ENCODE measurements at places on chromosomes 4 and X.

DNA sequence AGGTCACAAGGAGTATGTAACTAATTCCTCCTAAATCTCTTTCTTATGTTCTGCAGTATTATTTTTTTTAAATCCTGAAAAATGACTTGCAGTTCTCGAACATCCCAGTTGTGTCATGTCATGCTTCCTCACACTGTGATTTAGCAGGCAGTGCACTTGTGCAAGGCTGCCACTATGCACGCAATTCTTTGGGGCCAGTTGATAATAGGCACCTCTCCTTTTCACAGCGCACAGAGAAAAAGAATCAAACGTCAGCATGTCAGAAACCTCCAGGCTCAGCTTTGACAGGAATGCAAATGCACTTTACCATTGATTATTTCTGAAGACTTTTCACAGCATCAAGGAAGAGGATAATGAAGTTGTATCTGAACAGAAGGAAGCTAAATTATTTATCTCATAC is 62.9 kb downstream of the FGF13 start:
- no peak for DNase-seq

- no peak for DNase-seq
Observed at GRCh38 chr4:106266201-106266600, 49.8 kb downstream of the TBCK start.

DNA sequence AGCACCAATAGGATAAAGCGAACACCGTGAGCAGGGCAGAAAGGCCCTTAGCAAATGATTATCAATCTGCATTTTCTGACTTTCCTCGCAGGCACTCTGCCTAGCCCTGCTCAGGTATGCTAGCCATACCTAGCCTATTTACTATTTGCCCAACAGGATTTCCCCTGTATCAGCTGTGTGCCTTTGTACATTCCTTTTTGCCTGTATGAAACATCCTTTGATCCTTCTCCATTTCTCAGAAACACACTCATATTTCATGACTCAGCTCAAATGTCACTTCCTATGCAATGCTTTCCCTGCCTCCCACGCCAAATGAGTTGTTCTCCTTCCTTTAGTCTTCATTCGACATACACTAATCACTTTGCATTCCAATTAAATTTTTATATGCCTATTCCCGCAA is 37.2 kb downstream of the PCDH7 start:
- DNase-seq = no peak

DNA sequence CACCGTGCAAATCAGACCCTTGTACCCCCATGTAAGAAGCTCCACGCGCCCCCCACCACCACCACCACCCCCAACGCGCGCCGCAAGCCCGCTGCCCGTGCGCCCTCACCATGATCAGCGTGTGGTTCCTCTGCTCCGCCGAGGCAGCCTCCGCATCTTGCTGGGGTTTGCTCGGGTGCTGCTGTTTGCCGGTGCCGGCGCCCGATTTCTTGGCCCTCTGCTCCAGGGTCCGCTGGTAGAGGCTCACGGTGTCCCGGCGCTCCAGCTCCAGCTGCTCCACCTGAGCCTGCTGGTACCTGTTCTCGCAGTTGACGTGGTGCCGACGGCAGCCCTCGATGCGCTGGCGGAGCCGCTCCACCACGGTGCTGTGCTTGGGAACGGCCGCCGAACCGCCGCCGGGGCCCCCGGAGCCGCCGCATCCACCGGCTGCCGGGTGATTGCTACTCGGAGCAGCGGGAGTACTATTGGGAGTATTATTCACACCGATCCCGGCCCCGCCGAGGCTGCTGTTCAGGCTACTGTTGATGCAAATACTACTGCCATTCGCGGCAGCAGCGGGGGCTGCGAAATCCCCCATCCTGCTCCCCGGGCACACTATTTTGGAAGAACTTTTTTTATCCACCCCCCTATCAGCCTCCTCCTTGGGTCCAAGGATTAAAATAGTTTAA is 1.1 kb downstream of the MAML3 start:
- no peak for DNase-seq

DNA sequence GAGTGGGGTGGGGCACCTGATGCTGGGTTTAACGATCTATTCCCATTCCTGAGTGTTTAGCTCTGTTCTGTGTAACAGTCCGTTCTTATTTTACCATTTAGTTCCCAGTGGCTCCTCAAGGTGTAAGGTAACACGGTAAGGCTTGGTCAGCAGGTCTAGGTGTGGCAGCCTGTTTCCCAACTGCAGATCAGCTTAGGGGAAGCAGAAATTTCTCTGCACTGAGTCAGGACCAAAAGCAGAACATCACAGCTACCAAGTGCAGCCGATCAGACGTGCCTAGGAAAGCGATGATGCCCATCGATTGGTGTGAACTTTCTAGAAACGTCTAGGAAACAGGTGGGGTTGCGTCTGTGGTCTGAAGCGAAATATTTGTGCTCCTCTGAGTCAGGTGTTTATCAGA is 240.1 kb downstream of the STIM2 start:
- no peak for DNase-seq

DNA sequence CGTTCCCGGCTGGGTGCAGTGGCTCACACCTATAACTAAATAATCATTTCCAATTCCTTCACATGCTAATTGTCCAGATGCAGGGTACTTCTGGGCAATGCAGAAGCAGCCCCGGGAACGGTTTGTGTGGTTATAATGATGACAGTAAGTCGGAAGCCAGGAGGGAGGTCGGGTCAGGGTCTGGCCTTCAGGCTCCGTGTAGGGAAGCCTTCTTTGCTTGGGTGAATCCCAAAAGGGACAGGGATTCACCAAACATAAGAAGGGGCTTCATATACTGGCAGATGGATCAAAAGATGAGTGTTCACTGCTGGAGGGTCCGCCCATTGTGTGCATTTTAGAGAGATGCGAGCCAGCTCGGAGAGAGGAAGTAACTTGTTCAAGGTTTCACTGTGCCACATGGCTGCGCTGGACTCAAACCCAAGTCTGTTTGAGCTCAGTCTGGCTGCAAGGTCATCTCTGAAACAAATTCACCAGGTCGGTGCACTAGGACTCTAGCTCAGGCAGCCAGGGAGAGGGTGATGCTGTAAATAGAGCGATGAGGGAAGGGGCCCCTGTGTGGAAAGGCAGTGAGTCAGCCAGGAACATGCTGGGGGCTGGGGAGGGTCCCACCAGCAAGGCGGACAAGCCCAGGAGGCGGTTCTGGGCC is 4.8 kb upstream of the KIAA0232 start:
- DNase-seq = no peak

GRCh38 chr4:8404791-8405515 is 35.6 kb downstream of the ACOX3 start:
- no peak for DNase-seq

GRCh38 chrX:7170898-7171297 is 22.9 kb upstream of the PUDP start:
- peak; percentile 3 for DNase-seq

DNA sequence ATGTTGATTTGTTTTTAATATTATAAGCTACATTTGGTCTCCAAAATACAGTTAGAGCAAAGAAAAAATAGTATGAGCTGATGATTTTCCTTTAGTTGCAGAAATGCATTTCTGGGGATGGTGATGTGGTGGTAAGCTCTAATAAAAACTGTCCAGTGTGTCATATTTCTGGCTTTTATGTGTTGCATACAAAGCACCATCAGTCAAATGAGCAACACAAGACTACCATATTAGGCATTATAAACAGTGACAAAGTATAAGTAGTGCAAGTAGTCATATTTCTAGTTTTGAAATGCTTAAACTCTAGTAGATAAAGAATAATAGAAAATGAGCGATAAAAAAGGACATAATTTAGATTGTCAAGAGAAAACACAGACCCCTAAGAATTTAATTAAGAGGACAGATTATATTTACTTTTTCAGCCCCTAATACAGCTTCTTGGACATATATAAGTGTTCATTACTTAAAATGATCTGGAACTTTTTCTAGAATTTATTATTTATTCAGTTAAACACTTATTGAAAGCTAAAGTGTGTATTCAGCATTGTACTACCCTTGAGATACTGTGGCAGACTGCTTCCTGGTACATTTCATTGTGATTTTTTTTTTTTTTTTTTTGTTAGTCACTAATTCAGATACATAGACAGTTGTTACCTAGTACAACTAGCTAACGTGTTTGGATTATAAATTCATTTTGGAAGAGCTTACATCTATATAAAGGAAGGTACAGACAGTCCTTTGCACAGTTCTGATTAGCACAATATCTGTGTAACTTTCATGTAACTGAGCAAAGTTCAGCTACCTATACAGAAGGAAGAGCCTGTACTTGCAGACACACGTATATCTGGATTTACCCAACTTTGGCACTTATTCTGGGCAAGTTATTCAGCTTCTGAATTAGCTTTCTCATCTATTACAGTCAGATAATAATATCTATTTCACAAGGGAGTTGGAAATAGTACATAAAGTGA is 22.3 kb downstream of the RAP1GDS1 start:
- DNase-seq = no peak

DNA sequence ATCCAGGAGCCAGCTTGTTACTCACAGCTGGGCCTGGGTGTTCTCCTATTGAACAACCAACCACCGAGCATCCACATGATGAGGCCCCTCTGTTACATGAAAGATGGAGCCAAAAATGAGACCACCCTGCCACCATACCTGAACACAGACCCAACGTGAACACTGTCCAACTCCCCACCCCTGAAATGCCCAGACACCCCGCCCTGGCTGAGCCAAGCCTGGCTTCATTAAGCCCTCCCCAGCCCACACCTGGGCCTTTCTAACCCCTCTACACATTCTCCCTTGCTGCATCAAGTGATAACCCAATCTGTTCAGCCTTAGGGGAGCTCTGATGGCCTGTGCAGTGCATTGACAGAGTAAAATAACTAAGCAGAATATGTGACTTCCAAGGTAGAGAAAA is 80.7 kb downstream of the EVC start:
- DNase-seq = no peak

GRCh38 chr4:136918772-136919171 is 613.5 kb downstream of the PCDH18 start:
- DNase-seq = no peak

DNA sequence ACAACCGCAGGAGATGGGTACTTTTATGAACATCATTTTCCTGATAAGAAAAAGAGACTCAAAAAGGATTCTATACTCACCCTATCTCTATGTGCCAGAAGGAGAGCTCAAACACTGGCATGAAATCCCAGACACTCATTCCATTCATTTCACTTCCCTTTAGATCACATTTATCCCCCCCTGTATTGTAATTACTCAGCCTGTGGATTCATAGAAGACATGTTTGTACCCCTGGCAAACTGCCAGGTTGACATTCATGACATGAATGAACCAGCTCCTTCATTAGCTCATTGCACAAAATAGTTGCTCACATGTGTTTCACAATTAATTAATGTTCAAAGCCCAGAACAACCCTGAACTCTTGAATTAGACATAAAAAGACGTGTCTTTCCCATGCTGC is 4.9 kb downstream of the SMR3A start:
- no peak for DNase-seq

DNA sequence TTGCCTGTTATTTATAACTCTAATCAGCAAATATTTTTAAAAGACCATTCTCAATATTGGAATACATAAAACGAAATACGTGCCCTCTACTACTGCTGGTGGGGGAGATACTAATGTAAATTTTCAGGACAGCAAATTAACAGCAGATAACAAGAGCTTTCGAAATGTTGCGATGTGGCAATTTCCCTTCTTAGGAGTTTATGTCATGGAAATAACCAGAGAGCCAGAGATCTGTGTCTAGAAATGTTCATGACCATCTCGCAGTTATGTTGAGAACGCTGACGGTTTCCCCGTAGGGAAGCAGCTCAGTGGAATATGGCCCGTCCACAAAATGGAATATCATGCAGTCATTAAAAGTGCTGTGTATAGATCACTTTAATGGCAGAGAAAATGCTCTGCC is 238.4 kb upstream of the PSAPL1 start:
- no peak for DNase-seq

DNA sequence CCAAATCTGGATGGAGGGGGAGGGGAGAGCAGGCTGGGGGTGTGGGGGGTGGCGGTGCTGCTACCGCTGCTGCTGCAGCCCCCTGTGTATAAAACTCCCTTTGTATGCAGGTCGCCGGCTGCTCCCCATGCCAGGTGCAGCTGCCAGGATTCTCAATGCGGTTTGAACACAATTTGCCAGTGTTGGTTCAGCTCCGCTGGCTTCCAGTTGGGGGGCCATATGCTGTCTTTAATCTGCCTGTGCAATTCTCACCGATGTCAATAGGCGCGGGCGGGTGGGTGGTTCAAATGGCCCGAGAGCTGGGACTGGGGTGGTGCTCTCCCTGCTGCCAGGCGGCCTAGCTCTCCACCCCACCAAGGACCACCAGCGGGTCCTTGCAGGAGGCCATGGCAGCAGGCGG is 257.6 kb downstream of the BCOR start:
- no peak for DNase-seq

DNA sequence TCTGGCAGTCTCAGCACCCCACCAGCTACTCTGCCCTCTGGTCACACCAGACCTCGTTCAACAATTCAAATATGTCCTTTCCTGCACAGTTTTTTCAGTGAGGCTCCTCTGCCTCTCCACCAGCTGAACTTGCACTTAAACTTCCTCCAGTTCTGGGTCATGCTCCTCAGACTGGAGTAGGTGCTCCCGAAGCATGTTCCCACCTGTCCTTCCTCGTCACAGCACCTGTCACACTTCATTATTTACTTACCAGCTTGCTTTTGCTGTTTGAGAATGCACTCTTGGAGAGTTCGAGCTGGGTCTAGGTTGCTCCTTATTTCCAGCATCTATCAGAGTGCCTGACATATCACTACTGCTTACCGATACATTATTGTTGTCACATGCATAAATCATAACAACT is 144.8 kb upstream of the TTC29 start:
- no peak for DNase-seq

- DNase-seq = no peak
Observed at GRCh38 chr4:6938237-6938636, 28.6 kb downstream of the TBC1D14 start.

- no peak for DNase-seq
Observed at GRCh38 chr4:120886191-120886590, 36.3 kb downstream of the PRDM5 start.

DNA sequence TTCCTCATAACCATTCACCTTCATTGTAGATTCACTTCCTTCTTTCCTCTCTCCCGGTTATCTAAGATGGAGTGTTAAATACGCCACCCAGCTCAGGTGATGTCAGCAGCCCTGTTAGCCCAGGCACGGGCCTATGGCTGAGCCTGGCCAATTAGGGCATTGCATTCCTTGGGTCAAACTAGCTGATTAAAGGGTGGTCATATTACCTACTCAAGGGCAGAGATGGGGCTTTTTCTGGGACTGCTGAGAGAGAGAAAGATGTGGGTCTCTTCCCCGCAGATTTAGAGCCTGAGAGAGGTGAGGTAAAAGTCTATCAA is 39.9 kb upstream of the AFAP1 start:
- DNase-seq = no peak

DNA sequence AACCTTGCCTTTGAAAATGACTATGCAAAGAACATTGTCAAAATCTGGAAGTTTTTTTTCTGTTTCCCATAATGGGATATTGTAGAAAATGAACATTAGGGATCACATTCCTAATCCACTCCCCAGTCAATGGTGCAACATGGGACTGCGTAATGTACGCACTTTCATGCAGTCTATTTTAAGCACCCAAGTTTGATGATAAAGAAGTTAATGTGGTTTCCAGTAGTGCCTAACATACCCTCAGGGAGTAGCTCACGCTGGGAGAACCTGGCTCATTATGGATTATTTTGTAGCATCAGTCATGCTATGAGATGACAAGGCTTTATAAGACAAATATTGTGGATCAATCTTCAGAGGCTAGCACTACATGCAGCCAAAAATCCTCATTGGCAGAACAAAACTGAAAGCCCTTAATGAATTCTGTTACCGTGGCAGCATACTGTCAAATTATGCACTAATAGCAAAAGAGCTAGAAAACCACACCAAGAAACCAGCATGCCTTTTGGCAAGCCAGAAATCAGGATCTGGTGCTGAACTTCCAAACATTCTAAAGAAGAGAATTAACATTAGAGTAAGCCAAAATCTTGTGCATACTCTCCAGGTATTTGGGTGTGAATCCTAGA is 1392.8 kb upstream of the TENM3 start:
- DNase-seq = no peak

Data from activated CD4-positive, alpha-beta T cell treated with anti-CD3 and anti-CD28 coated beads for 24 hours (primary cell).